ENCODE measurements at places on chromosomes 4 and X.

DNA sequence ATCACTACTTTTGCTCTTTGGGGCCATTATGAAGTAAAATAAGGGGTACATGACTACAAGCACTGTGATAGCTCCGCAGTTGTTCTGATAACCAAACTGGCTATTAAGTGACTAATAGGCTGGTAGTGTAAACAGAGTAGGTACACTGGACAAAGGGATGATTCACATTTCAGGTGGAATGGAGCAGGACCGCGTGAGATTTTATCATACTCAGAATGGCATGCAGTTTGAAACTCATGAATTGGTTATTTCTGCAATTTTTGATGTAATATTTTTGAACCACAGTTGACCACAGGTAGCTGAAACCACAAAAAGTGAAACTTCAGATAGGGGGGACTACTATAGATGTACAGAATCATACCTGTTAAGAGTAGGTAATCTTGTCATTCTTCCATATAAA is 55.8 kb downstream of the PAK3 start:
- no peak for DNase-seq

- DNase-seq = no peak
Observed at GRCh38 chr4:82799006-82799881, 648 bp upstream of the SCD5 start.

- no peak for DNase-seq
Observed at GRCh38 chr4:81884986-81885385, 413.3 kb upstream of the RASGEF1B start.

DNA sequence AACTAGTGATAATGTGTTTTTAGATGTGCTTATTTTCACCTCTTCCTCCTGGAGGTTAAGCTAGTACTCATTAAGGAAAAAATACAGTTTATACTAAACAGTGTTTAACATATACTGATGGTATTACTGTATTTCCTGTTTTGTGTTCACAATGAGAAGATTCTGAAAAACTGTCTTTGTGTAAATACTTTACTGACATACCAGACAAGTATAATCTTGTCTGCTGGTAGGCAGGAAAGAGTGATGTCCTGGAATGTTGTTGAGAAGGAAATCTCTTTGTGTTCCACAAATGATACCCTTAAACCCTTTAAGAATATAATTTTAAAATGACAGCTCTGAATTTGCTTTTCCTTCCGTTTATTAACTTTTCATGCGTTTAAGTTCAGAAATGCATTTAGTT is 205.5 kb upstream of the NUDT6 start:
- no peak for DNase-seq

DNA sequence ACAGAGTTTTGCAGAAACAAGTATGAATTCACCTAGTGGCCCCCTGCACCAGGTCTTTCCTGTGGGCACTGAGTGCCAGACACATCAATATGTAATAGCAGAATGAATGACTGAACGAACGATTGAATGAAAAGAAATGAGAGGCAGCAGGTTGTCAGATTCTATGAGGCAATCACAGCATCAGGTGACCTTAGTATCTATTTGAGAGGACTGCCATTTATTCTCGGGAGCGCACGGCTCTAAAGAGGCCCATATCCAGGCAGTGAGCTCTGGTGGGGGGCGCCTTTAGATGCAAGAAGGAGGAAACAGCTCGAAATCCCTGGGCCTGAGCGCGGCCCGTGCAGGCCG is 528 bp upstream of the SLC25A4 start:
- DNase-seq = no peak

GRCh38 chr4:108786351-108786750 is 23.5 kb upstream of the ETNPPL start:
- DNase-seq = no peak

DNA sequence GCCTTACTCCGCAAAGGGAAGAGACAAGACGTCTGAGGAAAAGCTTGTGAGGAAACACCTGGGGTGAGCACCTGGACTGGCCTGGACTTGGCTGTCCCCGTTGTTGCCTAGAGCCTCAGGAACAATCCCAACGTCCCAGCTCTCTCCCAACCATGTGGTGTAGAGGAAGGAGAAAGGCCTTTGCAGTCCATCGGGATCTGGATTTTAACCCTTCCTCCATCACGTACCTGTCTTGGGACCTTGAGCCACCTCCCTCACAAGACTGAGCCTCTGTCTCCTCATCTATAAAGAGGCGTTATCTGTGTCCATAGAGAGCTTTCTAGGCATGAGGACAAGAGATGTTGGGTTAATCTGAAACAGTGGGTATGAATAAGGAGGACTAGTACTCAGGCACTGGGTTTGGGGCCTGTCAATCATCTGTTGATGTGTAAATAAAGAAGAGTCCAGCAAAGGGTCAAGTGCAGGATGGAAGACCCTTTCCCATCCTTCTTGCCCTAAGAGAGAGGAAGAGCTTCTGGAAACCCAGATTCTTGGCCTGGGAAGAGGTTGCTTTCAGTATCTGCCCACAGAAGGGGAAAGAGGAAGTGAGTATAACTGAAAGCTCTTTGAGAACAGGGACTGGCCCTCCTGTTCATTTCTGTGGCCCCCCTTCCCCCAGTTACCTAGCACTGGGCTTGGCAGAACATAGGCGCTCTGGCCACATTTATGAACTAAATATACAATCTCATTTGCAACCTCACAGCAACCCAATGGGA is 137.1 kb downstream of the PJA1 start:
- DNase-seq = no peak

DNA sequence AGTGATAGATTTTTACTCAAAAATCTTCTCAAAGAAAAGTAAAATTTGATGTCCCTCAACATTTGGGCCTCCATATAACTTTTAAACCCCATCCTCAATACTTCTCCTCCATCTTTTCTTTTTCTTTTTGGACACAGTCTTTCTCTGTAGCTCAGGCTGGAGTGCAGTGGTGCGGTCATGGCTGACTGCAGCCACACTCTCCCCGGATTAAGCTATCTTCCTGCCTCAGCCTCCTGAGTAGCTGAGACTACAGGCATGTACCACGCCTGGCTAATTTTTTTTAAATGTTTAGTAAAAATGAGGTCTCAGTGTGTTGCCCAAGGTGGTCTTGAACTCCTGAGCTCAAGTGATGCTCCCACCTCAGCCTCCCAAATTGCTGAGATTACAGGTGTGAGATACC is 33.1 kb downstream of the KDM6A start:
- DNase-seq = no peak

DNA sequence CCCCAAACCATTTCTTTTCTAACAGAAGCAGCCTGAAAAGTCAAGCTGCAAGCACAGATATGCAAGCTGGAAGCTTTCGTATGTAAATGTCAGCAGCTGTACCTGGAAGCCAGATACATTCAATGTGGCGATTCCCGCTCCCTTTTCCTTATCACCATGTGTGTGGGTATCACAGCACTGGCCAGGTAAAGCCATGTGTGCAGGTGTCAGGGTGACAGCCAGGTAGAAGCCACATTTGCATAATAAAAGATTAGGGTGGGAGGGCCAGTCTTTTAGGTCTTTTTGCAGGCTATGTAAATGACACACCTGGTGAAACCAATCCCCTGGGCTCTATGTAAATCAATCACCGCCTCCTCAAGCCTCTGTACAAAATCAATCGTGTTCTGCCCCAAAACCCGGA is 50.1 kb downstream of the RXFP1 start:
- no peak for DNase-seq

DNA sequence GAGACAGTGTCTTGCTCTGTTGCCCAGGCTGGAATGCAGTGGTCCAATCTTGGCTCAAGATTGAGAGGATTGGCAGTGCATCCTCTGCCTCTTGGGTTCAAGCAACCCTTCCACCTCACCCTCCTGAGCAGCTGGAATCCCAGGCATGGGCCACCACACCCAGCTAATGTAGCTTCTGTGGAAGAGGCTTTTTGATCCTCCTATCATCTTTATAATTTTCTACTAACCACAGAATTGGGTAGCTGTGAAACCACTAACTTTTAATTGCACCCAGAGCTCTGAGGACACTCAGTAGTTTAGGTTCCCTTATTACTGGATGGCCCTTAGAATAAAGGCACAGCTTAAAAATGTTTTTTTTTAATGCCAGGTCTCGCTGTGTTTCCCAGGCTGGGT is 8.9 kb upstream of the AGA start:
- no peak for DNase-seq

DNA sequence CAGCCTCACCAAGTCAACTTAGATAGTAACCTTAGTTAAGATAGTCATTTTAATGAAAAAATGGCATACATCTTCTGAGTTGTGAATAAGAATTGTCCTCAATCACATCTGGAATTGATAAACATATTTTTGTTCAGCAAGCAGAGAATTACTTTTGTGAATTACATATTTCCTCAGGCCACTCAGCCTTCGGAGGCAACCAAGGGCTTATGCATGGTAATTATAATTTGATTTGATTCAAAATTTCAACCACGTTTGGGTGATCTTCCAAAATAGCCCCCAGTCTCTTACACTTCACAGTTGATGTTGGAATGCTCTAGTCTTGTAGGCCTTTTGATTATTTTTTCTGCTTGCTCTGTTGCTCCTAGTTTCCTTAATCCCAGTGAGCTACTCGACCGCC is 63.4 kb downstream of the GALNTL6 start:
- DNase-seq = no peak

GRCh38 chr4:90024519-90024918 is 102.7 kb upstream of the CCSER1 start:
- DNase-seq = no peak

DNA sequence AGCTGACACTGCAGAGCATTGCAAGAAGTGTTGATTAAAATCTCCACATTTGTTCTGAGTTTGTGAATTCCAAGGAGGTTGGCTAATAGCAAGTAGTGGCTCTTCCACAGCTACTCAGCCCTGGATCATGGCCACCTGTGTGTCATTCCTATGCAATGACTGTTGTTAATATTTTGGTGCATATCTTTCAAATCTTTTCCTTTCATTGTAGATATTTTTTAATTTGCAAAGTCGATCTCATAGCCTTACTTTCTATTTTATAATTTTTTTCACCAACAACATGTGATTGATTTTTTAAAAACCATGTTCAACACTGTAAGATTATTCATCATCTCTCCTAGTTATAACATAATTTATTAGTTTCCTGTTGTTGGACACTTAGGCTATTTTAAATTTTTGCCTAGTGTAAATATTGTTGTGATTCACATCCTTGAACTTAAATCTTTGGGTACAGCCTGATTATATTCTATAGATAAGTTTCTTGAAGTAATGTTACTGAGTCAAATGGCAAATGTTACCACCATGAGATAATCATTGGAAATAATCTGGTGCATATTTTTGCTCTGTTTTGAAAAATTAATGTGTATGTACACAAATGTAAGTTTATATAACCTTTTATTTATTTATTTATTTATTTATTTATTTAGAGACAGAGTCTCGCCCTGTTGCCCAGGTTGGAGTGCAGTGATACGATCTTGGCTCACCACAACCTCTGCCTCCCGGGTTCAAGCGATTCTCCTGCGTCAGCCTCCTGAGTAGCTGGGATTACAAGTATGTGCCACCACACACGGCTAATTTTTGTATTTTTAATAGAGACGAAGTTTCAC is 17.1 kb upstream of the ARHGAP10 start:
- no peak for DNase-seq

DNA sequence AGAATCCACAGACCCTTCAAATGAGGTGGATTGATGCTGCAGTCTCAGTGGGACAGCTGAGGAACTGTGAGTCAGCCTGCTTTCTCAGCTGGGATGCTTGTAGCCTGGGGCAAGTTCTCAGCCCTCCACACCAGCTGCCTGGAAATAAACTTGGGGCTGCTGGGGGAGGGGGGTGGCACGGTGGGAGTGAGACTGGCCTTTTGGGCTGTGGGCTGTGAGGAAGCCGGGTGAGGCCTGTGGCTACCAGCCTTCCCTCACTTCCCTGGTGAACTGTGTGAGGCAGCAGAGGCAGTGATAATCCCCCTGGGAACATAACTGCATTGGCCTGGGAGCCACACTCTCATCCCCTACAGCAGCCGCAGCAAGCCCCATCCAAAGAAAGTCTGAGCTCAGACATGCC is 114.5 kb upstream of the GUCY1A1 start:
- no peak for DNase-seq

DNA sequence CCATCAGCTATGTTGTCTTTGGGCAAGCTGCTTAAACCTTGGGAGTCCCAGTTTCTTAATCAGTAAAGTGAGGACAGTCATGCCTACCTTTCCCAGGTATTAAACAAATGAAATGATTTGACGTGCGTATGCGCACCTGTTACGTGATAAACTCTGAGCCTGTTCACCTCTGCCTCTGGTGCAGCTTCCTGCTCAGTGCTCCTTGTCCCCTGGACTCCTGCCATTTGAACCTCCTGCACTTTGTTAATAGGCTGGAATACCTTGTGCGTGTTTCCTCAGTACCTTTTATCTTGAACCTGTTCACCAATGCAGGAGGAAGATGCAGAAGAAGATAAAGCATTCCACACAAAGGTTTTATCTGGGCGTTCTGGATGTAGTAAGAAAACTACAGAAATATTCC is 211.9 kb downstream of the CEP135 start:
- DNase-seq = no peak

DNA sequence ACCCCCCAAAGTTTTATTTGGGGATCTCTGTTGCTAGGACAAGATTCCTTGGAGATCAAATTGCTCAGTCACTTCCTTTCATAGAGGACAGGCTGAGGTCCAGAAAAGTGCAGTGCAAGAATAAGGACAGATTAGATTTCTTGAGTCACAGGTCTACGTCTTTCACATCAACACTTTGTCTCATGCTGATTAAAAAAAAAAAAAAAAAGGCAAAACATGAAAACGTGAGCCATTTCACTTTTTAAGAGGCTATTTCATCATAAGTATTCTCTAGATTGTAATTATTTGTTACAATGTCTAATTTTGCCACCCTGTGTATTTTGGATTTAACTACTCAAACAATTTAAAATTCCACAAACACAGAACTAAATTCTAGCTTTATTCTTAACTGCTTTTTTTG is 647.0 kb downstream of the TRAM1L1 start:
- DNase-seq = no peak

- no peak for DNase-seq
Observed at GRCh38 chr4:30718021-30718542, 2.1 kb upstream of the PCDH7 start.

GRCh38 chrX:152918707-152919106 is 20.8 kb downstream of the ZNF185 start:
- DNase-seq = no peak

DNA sequence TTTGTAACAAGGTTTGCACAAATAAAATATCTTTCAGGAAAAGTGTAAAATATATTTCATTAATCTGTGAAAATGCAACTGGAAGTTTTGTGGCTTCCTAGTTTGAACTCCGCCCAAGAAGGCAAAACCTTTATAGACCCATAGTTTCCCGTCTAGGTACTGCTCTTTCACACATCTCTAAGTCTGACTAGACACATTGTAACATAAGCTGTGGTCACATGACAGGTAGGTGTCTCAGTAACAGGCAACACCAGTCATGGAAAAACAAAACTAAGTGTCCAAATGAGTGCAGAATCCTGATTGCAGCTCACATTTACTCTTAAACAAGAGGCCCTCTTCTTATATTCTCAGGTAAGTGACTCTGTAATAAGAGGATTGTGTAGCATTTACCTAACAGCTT is 55.6 kb downstream of the SNCA start:
- DNase-seq = no peak

DNA sequence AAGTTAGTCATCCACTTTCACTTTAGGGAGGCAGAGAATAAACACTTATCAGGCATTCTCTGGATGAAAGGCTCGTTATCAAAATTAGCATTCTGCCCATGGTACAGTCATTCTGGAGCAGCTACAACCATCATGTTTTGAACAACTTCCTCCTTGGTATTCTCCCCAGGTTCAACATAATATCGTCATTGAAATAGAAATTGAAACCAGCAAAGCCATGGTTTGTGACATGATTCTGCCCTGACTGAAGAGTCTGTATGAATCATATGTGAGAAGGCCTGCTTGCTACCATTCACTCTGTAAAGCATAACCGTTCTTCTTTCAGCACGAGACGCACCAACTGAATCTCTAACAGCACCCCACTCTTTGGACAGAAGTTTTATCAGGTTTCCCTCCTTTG is 127.5 kb upstream of the RADX start:
- no peak for DNase-seq

Data from epithelial cell of proximal tubule (primary cell).